Kidney (tissue), 22 donors: ENCODE measurements at places on chromosomes 11 and 22. TPM values are rescaled to one million over a fixed set of nuclear protein-coding genes. Genes with fewer than 3 reads are reported as not detected.
A peak's percentile ranks its signal among the peaks of the same experiment; 100 is the strongest.

Gene C11orf86
- not detected for total RNA-seq

Gene CABP2
- not detected for total RNA-seq

Gene OR56A3
- not detected for total RNA-seq

Gene OR5B21
- not detected for total RNA-seq

Gene MS4A6E
- 0.38 TPM for total RNA-seq

Gene CRYBA4
- total RNA-seq, result 0.41 TPM

- H3K4me3 ChIP-seq, result no peak overlapping the region
- no peaks in the 10 kb centered on the region for H3K27me3 ChIP-seq
- peaks cover 10% of the 10 kb centered on the region for H3K4me1 ChIP-seq
- DNase-seq, result no peak
- H3K27ac ChIP-seq, result peak overlapping the region; percentile 43
Measured at GRCh38 chr11:86115542-86116385, 46.9 kb upstream of the PICALM start.

- no peaks in the 10 kb centered on the region for H3K27me3 ChIP-seq
- peaks cover 13% of the 10 kb centered on the region for H3K36me3 ChIP-seq
- H3K4me1 ChIP-seq, result peaks cover 12% of the 10 kb centered on the region
Measured at GRCh38 chr11:241634-242033, 4.9 kb downstream of the PSMD13 start.

DNA sequence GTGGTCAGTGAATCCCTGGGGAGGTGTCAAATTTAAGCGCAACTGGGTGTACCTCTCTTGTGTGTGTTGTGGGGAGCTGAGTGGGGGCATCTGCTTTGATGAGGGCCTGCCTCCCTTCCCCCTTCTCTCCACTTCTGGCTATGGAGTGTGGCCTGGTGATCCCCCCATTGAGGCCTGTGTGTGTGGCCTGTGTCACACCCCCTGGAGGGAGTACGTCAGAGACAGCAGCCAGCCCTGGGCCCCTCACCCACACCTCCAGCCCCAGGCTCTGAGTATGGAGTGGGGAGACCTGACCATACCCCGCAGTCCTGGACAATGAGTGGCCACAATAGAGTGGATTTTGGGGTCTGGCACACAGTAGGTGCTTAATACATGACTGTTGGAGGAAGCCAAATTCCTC, 51.4 kb upstream of the EIF3D start:
- H3K27me3 ChIP-seq, result no peaks in the 10 kb centered on the region
- H3K36me3 ChIP-seq, result no peaks in the 10 kb centered on the region
- no peak for DNase-seq
- H3K27ac ChIP-seq, result no peak overlapping the region
- no peak overlapping the region for H3K4me3 ChIP-seq

- no peaks in the 10 kb centered on the region for H3K36me3 ChIP-seq
- H3K27me3 ChIP-seq, result no peaks in the 10 kb centered on the region
- no peak overlapping the region for H3K4me3 ChIP-seq
Measured at GRCh38 chr11:29989174-29989970, 27.5 kb downstream of the KCNA4 start.

GRCh38 chr11:25218036-25218435, 721.2 kb downstream of the LUZP2 start:
- no peaks in the 10 kb centered on the region for H3K27me3 ChIP-seq
- no peaks in the 10 kb centered on the region for H3K4me1 ChIP-seq
- H3K4me3 ChIP-seq, result no peak overlapping the region
- no peak for DNase-seq
- H3K36me3 ChIP-seq, result no peaks in the 10 kb centered on the region
